ENCODE measurements at places on chromosomes 1 and 21.

- no peak for DNase-seq
Observed at GRCh38 chr21:43572446-43572845, 86.8 kb downstream of the HSF2BP start.

DNA sequence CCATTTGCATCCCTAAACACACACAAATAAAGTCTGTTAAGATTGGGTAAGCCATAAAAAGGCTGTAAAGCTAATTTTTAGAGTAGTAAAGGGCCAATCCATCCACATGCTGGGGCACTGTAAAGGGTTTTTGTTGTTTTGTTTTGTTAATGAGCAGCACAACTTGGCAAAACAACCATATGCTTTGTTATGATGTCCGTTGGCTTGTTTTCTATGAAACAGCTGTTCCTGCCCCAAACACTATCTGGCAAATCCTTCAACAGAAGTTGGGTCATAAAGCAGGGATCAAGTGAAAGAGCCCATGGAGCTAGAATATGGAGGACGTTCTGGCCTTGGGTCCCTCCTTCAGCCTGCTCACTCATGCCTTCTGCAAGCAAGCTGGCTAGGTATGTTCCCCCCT, 183.6 kb downstream of the APP start:
- DNase-seq = no peak

DNA sequence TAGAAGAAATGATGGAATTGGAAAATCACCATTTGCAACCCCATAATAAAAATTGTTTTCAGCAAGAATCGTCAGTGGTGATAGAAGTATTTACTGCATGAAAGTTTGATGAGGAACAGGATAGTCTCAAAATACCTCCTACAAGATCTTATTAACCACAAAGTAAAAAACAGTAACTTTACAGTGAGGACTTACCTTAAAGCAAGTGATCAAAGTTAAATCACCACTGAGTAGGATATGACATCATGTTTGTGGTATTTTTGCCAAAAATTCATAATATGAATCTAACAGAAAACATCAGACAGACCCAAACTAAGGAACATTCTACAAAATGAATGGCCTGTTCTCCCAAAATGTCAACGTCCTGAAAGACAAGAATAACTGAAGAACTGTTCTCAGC, 19.9 kb downstream of the ALDH9A1 start:
- peak; percentile 24 for DNase-seq

DNA sequence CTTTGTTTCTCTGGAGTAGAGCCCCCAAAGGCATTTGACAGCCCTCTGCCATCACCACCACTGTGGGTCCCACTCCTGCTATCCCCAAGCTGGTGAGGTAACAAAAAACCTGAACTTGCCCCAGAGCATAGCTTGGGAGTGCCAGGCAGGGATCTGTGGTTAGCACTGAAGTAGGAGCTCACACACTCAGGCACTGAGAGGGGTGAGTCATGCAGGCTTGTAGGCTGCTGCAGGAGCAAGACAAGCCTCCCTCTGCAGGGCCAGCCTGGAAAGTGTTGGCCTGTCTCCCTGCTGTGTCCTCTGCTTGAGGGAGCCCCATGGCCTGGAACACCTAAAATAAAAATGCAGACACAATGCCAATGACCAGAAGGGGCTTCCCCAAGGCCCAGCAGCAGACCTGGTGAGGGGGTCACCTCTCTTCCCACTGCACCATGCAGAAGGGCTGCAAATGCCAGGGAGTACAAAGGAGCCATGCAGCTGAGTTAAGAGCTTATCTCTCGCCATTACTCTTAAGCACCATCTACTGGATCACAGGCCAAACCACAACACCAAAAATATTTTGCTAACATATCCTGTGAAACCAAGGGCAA, 108.9 kb upstream of the POGK start:
- DNase-seq = peak; percentile 32

DNA sequence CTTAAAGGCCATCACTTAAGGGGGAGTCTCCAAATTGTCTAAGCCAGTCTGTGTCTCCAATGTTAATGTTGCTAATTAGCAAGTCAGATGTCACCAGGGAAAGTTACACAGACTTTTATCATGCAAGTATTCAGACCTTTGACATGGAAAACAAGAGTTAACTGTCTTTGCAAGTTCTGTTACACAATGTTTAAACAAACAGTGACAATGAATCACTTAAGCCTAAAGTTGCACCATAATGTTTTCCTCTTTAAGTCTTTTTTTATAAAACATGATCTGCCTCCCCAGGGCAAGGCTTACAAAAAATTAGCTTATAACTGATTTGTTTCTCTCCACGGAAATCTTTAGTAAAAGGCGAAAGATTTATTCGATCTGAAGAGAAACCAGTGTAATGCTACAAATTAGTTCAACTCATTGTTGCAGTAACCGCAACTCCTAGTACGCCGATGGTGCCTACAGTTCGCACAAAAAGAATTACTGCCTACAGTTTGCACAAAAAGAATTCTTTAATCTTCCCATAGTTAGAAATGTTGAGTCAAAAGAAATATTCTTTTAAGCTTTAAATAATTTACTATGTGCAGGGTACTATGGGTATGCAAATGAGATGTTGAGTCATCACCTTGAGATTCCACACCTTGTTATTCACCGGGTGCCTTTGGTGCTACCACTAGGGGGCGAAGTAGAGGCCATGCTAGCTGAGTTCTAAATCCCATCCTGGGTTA, 45.3 kb downstream of the HHAT start:
- DNase-seq = peak; percentile 99
